ENCODE measurements at places on chromosomes 3 and 15.

DNA sequence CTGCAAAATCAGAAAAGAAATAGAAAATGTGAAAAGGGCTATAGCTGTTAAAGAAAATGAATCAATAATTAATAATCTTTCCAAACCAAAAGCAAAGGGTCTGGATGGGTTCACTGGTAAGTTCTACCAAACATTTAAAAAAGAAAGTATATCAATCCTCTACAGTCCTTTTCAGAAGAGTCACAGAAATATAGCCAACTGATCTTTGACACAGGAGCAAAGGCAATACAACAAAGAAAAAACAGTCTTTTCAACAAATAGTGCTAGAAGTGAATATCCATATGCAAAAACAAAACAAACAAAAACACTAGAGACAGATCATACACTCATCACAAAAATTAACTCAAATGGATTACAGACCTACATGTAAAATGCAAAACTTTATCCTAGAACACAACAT, 32.6 kb downstream of the RFX7 start:
- DNase-seq = no peak

DNA sequence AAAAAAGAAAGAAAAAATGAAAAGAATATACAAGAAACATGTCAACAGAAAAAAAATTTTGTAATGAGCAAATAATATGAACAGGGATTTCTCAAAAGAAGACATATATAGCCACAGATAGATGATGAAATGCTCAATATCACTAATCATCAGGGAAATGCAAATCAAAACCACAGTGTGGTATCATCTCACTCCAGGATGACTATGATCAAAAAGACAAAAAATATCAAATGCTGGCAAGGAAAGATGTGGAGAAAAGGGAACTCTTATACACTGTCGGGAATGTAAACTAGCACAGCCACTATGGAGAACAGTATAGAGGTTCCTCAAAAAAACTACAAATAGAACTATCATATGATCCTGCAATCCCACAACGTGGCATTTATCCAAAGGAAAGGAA, 94.1 kb downstream of the C3orf70 start:
- no peak for DNase-seq

DNA sequence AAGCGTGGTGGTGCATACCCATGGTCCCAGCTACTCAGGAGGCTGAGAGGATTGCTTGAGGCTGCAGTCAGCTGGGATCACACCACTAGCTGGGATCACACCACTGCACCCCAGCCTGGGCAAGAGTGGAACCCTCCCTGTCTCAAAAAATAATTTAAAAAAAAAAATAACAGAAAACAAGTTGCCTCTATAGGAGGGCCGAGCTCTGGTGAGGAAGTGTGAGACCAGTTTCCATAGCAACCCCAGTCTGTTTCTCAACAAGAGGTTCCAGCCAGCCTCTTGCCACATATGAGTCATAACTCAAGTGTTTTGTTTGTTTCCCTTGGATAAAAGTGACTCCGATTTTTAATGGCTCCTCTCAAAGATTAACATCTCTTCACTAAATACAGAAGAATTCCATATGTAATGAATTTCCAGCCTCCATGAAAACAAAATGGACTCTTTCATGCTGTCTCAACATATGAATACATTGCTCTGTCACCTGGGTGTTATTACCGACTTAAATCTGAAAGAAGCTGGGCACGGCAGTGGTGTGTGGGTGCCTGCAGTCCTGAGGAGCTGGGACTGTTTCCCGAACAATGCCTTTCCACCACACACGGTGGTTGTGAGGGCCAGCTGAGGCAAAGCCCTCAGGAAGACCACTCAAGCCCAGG, 19.7 kb downstream of the TMEM43 start:
- peak; percentile 99 for DNase-seq

DNA sequence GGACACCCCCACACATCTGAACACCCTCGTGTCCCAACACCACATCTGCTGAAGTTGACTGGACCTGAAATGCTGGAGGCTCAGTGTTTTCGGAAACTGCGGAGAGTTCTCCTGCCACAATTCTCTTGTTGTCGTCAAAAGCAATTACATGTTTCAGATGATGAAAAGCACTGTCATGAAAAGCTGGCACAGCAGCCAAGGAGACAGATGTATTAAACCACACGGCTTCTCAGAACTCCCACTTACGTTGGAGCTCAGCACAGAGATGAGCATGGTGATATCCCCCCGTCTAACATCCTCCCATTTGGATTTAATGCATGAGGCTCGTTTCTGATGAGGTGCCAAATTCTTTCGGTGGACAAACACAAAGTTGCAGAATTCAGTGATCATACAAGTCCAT, 180.1 kb downstream of the RORA start:
- no peak for DNase-seq

DNA sequence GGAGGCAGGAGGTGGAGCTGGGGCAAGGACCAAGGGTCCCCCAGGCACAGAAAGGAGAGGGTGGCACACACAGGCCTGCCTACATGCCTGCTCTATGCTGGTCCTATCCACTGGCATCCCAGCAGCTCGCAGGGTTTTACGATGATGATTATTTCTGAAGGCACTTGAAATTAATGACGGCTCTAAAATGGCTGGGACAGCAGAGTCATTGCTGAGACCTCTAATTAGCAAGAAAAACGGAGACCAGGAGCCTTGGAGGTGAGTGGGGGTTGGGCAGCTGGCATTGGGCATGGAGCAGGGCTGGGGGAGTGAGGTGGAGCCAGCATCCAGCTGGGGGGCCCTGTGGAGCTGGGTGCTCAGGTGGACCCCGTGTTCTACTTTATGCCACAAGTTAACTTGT, 3.5 kb upstream of the LINGO1 start:
- no peak for DNase-seq

DNA sequence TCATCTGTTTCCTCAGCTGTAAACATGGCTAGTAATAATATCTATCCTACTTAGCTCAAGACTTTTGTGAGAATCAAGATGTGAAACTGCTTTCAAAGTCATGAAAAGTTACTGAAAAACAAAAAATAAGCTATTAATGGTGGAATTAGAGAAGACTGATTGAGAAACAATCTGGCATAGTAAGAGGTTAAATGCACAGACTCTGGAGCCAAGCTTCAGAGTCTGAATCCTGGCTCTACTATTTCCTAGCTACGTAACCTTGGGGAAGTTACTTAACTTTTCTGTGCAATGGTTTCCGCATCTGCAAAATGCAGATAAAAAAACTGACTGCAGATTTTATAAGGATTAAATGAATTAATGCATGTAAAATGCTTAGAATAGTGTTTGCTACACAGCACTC, 28.8 kb downstream of the LRRFIP2 start:
- DNase-seq = no peak

- DNase-seq = no peak
Measured at GRCh38 chr3:39532777-39533176, 65.3 kb downstream of the MOBP start.

GRCh38 chr15:38412466-38412865, 41.5 kb upstream of the FAM98B start:
- no peak for DNase-seq

- no peak for DNase-seq
Measured at GRCh38 chr3:58801541-58801940, 135.0 kb upstream of the FAM3D start.

- no peak for DNase-seq
Measured at GRCh38 chr3:154969366-154969765, 110.8 kb upstream of the MME start.

Measured in AG09319 (cell line).